ENCODE measurements at places on chromosomes 6 and 20.
A peak's percentile ranks its signal among the peaks of the same experiment; 100 is the strongest.

DNA sequence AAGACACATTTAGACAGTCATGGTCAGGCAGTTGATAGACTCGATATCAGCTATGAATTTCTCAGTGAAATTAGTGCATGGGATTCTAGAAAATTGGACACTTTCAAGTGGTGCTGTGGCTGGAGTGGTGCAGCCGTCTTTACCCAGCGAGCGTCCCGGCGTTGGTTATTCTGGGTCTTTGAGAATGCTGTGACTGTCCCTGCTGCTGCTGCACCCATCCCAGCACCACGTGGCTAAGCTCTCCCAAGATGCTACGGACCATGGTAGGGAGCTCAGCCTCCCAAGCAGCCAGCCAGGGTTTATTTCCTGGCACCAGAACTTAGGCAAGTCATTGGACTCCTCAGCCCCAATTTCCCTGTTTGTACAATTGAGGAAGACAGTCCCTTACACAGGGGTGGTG is 147.2 kb upstream of the RPS6KA2 start:
- DNase-seq = no peak

DNA sequence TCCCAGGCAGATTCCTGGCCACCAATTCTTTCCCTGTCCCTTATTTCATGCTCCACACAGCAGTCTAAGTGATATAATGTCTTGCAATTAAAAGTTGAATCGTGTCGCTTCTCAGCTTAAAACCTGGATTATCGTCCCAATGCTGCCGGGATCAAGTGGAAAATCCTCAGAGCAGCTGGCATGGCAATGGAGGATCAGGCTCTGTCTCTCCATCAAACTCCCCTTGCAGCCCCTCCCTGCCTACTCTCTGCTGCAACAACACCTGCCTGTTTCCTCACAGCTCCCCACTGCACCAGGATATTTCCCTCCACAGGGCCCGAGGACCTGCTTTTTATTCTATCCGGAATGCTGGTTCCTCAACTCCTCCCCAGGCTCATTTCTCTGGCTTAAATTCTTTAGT is 277.1 kb downstream of the SYNE1 start:
- no peak for DNase-seq

- DNase-seq = no peak
Observed at GRCh38 chr6:44806656-44807055, 419.1 kb downstream of the CDC5L start.

GRCh38 chr6:32424589-32425300 is 14.9 kb upstream of the HLA-DRA start:
- no peak for DNase-seq

GRCh38 chr20:34237942-34238341 is 3.3 kb upstream of the ASIP start:
- no peak for DNase-seq

DNA sequence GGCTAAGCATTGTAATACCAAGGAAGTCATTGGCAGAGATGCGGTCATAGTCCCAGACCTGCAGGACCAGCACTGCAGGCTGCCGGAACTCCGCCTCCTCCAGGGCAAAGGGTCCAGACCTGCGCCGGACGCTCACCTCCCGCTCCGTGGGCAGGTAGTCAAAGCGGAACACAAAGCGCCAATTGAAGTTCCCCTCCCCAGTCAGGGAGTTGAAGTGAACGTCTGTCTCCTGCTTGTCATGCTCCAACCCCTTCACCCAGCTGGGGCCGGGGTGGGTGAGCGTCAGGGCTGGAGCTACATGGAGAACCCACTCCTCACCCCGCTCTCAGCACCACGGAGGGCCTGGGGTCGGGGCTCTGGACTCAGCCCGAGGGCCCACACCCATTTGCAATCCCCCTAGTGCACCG is 18.2 kb downstream of the ERGIC3 start:
- no peak for DNase-seq

GRCh38 chr6:25486550-25486949 is 165.5 kb upstream of the SCGN start:
- DNase-seq = no peak

GRCh38 chr20:32678948-32679347 is 5.2 kb upstream of the C20orf203 start:
- DNase-seq = no peak

- DNase-seq = no peak
Observed at GRCh38 chr6:39086711-39087110, 28.3 kb downstream of the SAYSD1 start.

DNA sequence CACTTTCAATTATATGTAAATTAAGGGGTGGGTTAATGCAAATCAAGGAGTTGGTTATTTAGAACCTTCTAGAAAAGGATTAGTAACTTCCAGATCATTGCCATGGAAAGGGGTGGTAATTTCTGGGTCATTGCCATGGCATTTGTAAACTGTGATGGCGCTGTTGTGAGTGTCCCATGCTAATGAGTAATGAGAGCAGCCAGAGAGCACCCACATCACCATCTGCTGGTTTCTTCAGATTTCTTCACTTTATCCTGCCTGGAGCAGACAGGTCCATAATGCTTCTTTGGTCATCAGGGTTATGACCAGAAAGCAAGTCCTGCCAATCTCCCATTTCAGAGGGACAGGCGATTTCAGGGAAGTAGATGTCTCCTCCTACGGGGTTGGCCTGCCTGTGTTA is 311.3 kb upstream of the CNR1 start:
- no peak for DNase-seq

DNA sequence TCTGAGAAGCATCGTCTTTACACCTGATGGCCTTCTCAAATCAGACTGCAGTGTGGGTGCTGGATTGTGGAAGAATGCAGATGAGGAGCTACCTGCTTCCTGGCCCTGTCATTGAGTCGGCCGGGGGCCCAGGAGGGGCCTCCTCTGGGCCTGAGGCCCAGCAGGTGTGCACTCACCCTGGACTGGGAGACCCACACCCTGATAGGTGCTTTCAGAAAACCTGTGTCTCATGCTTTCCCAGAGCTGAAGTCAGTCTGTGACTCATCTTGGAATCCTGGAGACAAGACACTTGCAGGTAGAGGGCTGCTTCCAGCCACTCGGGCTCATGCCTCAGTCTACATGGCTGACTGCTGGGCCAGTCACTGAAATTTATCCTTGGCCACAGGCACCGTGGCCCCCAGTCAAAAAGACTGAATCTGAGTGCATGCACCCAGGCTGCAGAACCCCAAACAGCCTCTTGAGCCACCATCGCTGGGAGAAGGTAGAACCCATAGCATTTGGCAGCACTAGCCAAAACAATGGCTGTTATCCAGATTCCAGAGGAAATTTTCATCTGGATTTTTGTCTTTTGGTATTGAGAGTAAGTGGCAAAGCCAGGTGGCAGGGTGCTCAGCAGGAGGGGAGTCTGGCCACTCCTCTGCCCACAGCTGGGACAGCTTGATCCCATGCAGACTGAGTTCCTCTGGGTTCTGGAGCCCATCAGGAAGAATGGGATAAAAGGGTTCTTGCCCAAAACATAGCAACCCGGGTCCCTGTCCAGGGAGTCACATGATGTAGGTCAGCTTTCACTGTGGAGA is 182.0 kb upstream of the CST7 start:
- DNase-seq = peak; percentile 77

DNA sequence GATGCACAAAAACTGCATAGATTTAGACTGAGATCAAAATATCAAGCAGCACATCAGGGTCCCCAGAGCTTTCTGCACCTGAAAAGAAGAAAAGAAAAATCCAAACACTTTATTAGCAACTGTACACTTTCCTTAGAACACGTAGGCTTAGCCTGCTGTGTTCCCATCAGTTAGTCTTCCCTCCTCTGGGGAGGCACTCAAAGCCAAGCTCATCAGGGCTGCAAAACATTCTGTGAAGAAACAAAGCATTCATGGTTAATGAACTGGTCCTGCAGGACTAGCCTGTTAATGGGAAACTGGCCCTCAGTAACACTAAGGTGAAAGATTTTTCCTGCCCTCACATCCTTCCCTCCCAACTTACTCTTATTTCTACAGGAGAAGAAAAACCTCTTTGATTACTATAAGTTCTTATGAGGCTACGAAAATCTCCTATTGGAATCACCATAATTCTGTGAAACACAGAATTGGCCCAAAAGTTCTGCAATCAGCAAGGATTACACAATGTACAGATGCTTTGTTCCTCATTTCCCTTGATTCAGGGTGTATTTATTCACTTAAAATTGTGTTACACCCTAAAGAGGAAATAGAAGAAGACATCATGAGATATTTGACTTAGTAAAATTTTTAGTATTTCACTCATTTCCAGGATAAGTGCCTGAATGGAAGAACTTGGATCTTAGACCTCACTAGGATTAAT is 901.0 kb upstream of the MAP3K7 start:
- DNase-seq = no peak

- DNase-seq = no peak
Observed at GRCh38 chr20:6029538-6029937, 24.3 kb downstream of the LRRN4 start.
